ENCODE measurements at places on chromosomes 16 and 17.

- H3K4me3 ChIP-seq, result no peak overlapping the region
- no peaks in the 10 kb centered on the region for H3K27me3 ChIP-seq
- DNase-seq, result no peak
- no peaks in the 10 kb centered on the region for H3K36me3 ChIP-seq
- H3K4me1 ChIP-seq, result no peaks in the 10 kb centered on the region
- no peak overlapping the region for H3K27ac ChIP-seq
Measured at GRCh38 chr17:79960788-79961522, 74.7 kb downstream of the TBC1D16 start.

DNA sequence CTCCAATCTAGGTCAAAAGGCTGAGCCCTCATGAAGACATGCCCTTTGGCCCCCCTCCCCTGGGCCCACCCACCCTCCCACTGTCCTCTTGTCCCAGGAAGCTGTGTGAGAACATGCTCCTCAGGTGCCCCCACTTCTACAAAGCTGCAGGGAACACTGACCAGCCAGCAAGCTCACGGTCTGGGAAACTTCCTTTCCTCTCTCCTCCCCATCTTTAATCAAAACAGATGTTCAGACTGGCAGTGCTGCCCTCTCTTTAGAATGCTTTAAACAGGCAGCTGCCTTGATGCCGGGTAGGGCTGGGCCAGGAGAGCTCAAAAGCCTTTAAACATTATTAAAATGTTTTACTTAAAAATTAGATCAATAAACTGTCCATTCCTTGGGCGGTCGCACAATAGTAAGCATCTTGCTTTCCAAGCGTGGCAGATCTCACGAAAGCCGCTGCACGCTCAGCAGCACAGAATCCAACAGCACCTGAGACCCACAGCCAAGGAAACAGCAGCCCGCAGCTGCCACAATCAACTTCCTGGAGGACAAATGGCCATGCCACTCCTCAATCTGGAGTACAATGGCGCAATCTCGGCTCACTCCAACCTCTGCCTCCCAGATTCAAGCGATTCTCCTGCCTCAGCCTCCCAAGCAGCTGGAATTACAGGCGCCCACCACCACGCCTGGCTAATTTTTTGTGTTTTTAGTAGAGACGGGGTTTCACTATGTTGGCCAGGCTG lies 399.2 kb downstream of the SLC39A11 start:
- no peak overlapping the region for H3K27ac ChIP-seq
- no peaks in the 10 kb centered on the region for H3K36me3 ChIP-seq
- H3K4me3 ChIP-seq, result no peak overlapping the region
- no peaks in the 10 kb centered on the region for H3K27me3 ChIP-seq
- H3K4me1 ChIP-seq, result no peaks in the 10 kb centered on the region

- no peak overlapping the region for H3K4me3 ChIP-seq
- H3K27me3 ChIP-seq, result no peaks in the 10 kb centered on the region
- H3K36me3 ChIP-seq, result no peaks in the 10 kb centered on the region
- no peaks in the 10 kb centered on the region for H3K4me1 ChIP-seq
- no peak overlapping the region for H3K27ac ChIP-seq
- DNase-seq, result no peak
Measured at GRCh38 chr16:56774016-56774680, 44.2 kb downstream of the NUP93 start.

DNA sequence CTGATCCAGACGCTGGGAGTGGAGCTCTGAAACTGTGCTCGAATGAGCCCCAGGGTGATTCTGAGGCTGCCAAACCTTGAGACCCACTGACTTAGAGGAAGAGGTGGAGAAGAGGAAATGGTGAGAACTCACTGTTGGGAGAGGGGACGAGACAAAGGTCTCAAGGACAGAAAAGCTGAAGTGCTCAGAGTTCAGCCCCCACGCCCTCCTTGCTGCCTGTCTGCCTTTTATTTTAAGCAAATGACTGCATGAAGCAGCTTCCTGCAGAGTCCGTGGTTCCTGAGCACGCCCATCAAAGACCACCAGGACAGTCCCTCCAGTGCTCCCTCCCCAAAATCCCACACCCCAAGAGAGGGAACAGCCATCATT lies 20.4 kb downstream of the COTL1 start:
- H3K4me3 ChIP-seq, result no peak overlapping the region
- H3K27ac ChIP-seq, result no peak overlapping the region
- no peaks in the 10 kb centered on the region for H3K27me3 ChIP-seq
- no peak for DNase-seq
- peaks cover 10% of the 10 kb centered on the region for H3K4me1 ChIP-seq

DNA sequence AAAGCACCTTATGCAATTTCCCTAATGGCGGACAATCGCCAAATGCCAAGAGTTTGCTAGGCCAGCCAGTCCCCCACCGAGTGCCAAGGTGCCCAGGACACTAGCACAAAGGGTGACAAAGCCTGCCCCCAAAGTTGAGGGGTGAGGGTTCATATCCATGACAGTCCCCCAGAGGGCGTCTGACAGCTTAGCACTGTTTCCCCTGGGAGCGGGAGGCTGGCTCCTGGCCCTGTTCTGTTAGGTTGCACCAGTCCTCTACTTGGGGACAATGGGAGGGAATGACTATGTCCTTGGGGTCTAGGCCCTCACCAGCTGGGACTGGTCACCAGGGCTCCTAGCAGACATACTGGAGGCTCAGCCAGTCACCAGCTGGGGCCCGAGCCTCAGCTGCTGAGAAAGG lies 66.9 kb downstream of the MYO18A start:
- no peaks in the 10 kb centered on the region for H3K36me3 ChIP-seq
- H3K27me3 ChIP-seq, result no peaks in the 10 kb centered on the region
- DNase-seq, result no peak
- no peak overlapping the region for H3K27ac ChIP-seq
- H3K4me1 ChIP-seq, result peaks cover 19% of the 10 kb centered on the region

- H3K27ac ChIP-seq, result no peak overlapping the region
- no peak for DNase-seq
- H3K27me3 ChIP-seq, result no peaks in the 10 kb centered on the region
- H3K4me1 ChIP-seq, result no peaks in the 10 kb centered on the region
- H3K4me3 ChIP-seq, result no peak overlapping the region
Measured at GRCh38 chr17:807523-808294, 25.6 kb downstream of the MRM3 start.

DNA sequence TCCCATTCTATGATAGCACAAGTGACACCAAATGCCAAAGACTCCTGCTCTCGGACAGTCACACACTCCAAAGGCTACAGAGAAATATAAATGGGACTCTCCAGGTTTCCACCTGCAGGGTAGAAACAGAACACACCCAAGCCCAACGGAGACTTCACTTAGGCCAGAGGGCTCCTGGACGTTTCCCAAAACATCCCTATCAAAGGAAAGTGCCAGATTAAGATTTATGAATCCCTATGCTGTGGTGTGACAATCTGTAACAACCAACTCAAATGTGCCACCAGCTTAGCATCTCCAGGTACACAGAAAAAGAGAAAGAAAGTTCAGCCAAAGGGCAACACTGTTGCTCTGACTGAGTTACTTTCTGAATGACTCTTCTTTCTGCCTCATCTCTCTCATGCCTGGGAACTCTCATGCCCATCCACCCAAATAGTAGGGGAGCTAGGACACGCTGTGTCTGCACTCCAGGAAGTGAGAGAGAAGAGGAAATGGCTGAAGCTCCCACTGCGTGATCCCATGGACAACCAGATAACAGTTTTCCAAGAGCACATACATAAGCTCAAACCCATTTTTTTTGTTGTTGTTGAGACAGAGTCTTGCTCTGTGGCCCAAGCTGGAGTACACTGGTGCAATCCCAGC lies 49.7 kb downstream of the SMG6 start:
- H3K36me3 ChIP-seq, result peaks cover 2% of the 10 kb centered on the region
- H3K4me3 ChIP-seq, result no peak overlapping the region
- no peaks in the 10 kb centered on the region for H3K27me3 ChIP-seq
- H3K27ac ChIP-seq, result no peak overlapping the region

DNA sequence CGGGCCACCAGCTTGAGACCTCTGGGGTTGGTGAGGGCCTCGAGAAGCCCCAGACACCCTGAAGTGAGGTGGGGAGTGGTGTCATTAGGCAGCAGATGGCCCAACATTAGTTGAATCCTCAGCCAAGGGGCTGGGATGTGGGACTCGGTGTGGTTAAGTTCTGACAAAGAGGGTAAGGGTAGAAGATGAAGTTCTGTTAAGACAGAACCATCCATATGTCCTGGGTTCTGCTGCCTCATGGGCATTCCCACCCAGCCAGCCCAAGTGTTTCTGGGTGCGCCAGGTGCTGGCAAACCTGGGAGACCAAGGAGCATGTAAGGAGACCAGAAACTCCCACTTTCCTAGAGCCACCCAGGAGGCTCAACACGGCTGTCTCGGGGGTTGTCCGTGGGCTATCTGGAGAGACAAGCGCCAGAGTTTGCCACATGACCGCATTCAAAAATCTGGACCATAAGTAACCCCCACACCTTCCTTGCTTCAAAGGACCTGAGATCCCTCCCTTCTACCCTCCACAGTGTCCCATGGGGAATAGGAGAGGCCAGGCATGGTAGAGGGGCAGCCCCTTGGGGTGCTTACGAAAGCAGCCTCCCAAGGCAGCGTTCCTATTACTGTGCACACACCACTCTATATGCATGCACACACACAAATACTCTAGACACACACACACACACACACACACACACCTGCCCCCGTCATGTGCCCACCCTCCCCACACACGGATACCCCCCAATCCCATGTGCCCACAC lies 128.7 kb downstream of the C16orf78 start:
- H3K27me3 ChIP-seq, result no peaks in the 10 kb centered on the region
- H3K4me1 ChIP-seq, result no peaks in the 10 kb centered on the region
- H3K4me3 ChIP-seq, result no peak overlapping the region
- no peaks in the 10 kb centered on the region for H3K36me3 ChIP-seq
- DNase-seq, result no peak

GRCh38 chr16:83806731-83807130 lies 1.0 kb upstream of the HSBP1 start:
- DNase-seq, result no peak
- no peak overlapping the region for H3K27ac ChIP-seq
- peaks cover 4% of the 10 kb centered on the region for H3K4me1 ChIP-seq
- H3K4me3 ChIP-seq, result no peak overlapping the region
- H3K27me3 ChIP-seq, result no peaks in the 10 kb centered on the region

GRCh38 chr17:9837551-9838471 lies 12.1 kb downstream of the GLP2R start:
- H3K4me1 ChIP-seq, result no peaks in the 10 kb centered on the region
- no peaks in the 10 kb centered on the region for H3K27me3 ChIP-seq
- no peak overlapping the region for H3K27ac ChIP-seq
- DNase-seq, result no peak

DNA sequence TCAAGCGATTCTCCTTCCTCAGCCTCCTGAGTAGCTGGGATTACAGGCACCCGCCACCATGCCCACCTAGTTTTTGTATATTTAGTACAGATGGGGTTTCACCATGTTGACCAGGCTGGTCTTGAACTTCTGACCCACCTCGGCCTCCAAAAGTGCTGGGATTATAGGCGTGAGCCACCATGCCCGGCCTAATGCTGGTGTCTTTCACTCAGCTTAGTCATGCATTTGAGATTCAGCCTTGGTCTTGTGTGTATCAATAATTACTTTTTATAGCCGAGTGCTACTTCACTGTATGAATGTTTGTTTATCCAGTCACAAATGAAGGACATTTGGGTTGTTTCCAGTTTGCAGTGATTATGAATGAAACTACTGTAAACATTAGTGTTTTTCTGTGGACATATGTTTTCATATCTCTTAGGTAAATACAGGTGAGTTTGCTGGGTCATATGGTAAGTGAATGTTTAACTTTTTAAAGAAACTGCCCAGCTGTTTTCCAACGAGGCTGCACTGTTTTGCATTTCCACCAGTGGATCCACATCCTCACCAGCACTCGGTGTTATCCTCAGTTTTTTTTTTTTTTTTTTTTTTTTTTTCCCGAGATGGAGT lies 11.0 kb upstream of the PLCG2 start:
- no peak overlapping the region for H3K27ac ChIP-seq
- H3K4me3 ChIP-seq, result no peak overlapping the region
- no peaks in the 10 kb centered on the region for H3K4me1 ChIP-seq
- DNase-seq, result no peak

GRCh38 chr17:82837586-82838320 lies 2.1 kb downstream of the ZNF750 start:
- H3K27me3 ChIP-seq, result no peaks in the 10 kb centered on the region
- 0 out of 2 replicates have a peak, but pooled peaks cover 4% of the 10 kb centered on the region for H3K36me3 ChIP-seq
- no peak overlapping the region for H3K27ac ChIP-seq
- peaks cover 17% of the 10 kb centered on the region for H3K4me1 ChIP-seq

GRCh38 chr17:43532581-43532980 lies 13.6 kb downstream of the ETV4 start:
- peaks cover 12% of the 10 kb centered on the region for H3K4me1 ChIP-seq
- H3K36me3 ChIP-seq, result no peaks in the 10 kb centered on the region
- H3K27ac ChIP-seq, result no peak overlapping the region
- H3K4me3 ChIP-seq, result no peak overlapping the region
- no peak for DNase-seq
- no peaks in the 10 kb centered on the region for H3K27me3 ChIP-seq

DNA sequence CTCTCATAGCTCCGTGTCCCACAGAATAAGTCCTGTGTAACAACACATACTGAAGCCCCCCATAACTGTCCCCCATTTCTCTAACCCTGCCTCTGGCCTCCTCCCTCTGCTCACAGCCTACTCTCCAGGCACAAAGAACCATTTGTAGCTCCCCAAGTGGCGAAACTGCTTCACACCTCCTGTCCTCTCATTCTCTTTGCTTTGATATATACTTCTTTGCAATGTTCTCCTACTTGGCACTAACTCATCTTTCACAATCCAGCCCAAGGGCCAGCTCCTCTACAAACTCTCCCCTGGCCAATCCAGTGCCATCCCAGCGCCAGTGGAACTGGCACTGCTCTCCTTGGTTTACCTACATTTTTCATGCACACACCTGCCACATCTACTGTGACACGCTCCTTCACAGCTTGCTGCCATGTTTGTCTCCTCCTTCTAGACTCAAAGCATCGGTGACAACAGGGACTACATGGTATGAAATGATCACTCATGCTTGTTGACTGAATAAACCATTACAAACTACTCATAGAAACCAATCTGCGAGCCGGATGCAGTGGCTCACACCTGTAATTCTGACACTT lies 12.8 kb downstream of the CYTH1 start:
- H3K27me3 ChIP-seq, result no peaks in the 10 kb centered on the region
- H3K27ac ChIP-seq, result no peak overlapping the region
- H3K4me3 ChIP-seq, result no peak overlapping the region
- H3K4me1 ChIP-seq, result no peaks in the 10 kb centered on the region

- H3K36me3 ChIP-seq, result no peaks in the 10 kb centered on the region
- H3K4me3 ChIP-seq, result no peak overlapping the region
- H3K27me3 ChIP-seq, result no peaks in the 10 kb centered on the region
- DNase-seq, result no peak
Measured at GRCh38 chr16:66451548-66451947, 24.5 kb downstream of the BEAN1 start.

DNA sequence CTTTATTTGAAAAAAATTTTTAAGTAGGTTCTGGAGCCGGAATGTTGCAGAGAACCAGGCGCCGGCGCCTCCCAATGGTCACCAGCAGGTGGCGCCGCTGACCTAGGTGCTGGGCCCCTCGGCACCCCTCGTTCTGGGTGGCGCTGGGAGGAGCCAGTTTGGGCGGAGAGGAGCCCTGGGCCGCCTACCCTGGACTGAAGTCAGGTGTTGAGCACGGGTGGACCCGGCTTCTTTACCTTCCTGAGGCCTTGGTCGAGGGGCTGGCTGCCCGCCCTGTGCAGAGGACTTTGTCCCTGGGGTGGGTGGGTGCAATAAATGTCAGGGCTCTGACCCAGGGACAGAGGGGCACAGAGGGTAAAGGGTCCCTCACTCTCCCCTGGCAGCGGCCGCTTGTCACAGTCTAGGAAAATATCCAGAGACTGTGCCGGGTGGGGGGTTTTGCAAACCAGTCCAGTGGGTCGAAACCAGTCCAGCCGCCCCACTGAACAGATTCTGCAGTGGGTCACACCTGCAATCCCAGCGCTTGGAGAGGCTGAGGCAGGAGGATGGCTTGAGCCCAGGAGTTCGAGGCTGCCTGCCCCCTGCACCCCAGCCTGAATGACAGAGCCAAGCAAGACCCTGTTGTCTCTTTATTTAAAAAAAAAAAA lies 30.1 kb upstream of the TNFRSF13B start:
- H3K4me3 ChIP-seq, result no peak overlapping the region
- no peaks in the 10 kb centered on the region for H3K36me3 ChIP-seq
- DNase-seq, result peak; percentile 44
